ENCODE measurements at places on chromosomes 1 and 21. TPM values are rescaled to one million over a fixed set of nuclear protein-coding genes. Genes with fewer than 3 reads are reported as not detected.

DNA sequence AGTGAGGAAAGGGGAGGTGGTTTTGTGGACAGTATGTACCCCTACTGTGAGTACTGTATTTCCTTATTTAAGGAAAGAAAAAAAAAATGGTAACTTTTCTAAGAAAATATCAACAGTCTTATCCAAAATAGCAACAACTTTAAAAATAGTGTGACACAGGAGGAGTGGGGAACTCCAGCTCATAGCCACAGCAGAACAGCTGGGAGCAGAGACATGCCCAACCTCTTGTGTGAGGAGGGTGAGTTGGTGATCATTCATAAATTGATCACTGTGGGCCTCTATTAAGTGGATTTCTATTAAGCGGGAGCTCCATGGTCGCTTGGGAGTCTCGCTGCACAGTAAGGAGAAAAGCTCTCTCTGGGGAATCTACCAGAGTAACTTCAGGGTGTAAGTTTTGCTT lies 158.8 kb upstream of the DUSP10 start:
- peaks cover 2% of the 10 kb centered on the region for H3K4me1 ChIP-seq
- H3K27ac ChIP-seq: no peak overlapping the region
- no peak for DNase-seq
- no peak overlapping the region for H3K4me3 ChIP-seq
- H3K36me3 ChIP-seq: no peaks in the 10 kb centered on the region

DNA sequence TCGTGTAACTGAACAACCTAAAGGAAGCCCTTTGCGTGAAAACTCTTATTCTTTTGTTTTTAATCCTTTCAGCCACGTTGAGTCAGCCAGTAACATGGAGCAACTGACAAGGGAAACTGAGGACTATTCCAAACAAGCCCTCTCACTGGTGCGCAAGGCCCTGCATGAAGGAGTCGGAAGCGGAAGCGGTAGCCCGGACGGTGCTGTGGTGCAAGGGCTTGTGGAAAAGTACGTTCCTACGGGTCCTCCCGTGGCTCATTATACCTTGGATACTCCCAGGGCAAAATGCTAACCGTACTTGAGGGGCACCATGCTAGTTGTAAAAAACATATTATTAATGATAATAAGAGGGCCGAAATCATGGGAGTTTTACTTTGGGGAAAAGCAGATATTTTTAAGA lies 49.4 kb downstream of the LAMC2 start:
- peaks cover 26% of the 10 kb centered on the region for H3K4me1 ChIP-seq
- H3K27ac ChIP-seq: no peak overlapping the region
- DNase-seq: no peak
- H3K36me3 ChIP-seq: no peaks in the 10 kb centered on the region
- H3K27me3 ChIP-seq: peaks cover 6% of the 10 kb centered on the region

DNA sequence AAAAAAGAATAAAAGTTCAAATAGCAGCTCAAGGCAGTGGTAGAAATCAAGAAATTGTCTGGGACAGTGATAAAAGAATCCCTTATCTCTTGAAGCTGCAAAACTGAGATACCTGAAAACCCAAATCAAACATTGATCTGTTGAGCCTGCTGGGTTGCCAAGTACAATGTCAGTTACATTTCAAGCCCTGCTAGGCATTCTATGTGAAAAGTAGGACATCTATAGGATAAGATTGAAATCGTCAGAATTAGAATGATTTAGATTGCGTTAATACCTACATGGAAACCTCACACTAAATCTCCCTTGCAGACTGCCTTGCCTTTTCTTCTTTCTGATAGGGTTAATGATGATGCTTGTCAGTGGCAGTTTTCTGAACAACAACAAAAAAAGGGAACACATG lies 1684.4 kb upstream of the B3GALT2 start:
- H3K36me3 ChIP-seq: no peaks in the 10 kb centered on the region
- H3K27ac ChIP-seq: no peak overlapping the region
- no peak for DNase-seq
- H3K4me3 ChIP-seq: no peak overlapping the region
- H3K4me1 ChIP-seq: no peaks in the 10 kb centered on the region

GRCh38 chr1:208257351-208257750 lies 13.2 kb upstream of the PLXNA2 start:
- no peak for DNase-seq
- peaks cover 8% of the 10 kb centered on the region for H3K4me1 ChIP-seq
- no peak overlapping the region for H3K4me3 ChIP-seq

DNA sequence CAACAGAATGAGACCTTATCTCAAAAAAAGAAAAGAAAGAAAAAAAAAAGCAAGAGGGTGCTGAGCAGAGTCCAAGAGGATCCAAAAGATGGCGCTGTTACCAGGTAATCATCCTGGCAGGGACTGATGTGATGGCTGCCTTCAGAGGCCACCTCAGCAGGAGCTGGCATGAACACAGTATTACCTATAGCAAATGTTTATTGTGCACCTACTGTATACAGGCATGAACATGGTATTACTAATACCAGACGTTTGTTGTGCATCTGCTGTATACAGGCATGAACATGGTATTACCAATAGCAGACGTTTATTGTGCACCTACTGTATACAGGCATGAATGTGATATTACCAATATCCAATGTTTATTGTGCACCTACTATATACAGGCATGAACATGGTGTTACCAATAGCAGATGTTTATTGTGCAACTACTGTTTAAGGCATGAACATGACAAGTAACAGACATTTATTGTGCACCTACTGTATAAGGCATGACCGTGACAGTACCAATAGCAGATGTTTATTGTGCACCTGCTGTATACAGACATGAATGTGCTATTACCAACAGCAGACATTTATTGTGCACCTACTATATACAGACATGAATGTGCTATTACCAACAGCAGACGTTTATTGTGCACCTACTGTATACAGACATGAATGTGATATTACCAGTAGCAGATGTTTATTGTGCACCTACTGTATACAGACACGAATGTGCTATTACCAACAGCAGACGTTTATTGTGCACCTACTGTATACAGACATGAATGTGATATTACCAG lies 115.1 kb upstream of the TMEM51 start:
- no peaks in the 10 kb centered on the region for H3K36me3 ChIP-seq
- DNase-seq: no peak
- H3K4me1 ChIP-seq: no peaks in the 10 kb centered on the region
- no peak overlapping the region for H3K27ac ChIP-seq
- no peaks in the 10 kb centered on the region for H3K27me3 ChIP-seq
- no peak overlapping the region for H3K4me3 ChIP-seq

DNA sequence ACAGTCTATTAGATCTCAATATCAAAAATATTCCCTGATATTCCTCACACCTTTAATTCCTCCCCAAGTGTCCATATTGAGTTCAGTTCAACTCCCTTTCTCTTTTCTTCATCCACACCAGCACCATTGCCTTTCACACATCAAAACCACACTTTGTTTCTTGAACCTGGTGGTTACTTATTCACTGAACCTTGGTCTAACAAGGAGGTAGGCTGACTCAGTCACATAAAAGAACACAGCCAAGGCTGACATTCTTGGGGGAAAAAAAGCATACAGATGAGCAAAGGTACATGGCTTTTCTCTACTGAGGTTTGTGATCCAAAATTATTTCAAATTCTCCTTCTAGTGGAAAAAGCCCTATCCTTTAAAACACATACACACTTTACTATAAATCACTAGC lies 131.7 kb upstream of the USH2A start:
- no peaks in the 10 kb centered on the region for H3K27me3 ChIP-seq
- H3K27ac ChIP-seq: no peak overlapping the region
- H3K36me3 ChIP-seq: no peaks in the 10 kb centered on the region

DNA sequence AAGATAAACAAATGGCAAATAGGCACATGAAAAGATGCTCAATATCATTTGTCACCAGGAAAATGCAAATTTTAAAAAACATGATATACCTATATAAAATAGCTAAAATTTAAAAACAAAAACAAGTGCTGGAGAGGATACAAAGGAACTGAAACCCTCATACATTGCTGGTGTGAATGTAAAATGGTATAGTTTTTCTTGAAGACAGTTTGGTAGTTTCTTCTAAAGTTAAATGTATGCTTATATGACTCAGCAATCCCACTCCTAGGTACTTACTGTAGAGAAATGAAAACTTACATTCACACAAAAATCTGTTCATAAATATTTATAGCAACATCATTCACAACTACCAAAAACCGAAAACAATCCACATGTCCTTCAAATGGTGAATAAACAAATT lies 11.2 kb downstream of the TAF12 start:
- H3K36me3 ChIP-seq: no peaks in the 10 kb centered on the region

DNA sequence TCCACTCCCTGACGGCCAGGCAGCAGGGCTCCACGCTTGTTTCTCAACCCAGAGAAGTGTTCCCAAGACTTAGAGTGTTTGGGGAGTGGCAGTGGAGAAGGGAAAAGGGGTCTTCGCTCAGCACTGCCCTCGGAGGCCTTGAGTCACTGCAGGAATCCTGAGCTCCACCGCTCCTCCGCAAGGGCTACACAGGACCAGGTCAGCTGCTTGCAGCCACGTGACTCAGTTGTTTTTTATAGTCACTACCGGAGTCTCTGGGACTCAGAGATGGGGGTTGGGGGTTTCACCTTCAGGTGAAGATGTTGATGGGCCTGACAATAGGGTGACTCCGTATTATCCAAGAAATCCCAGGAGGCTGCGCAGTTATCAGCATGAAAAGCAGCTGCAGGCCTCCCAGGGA lies 76.2 kb upstream of the TMEM51 start:
- no peak overlapping the region for H3K27ac ChIP-seq
- H3K4me1 ChIP-seq: no peaks in the 10 kb centered on the region
- no peak overlapping the region for H3K4me3 ChIP-seq
- no peak for DNase-seq
- no peaks in the 10 kb centered on the region for H3K36me3 ChIP-seq

- no peaks in the 10 kb centered on the region for H3K4me1 ChIP-seq
- DNase-seq: peak; percentile 63
- H3K27me3 ChIP-seq: peaks cover 7% of the 10 kb centered on the region
- no peaks in the 10 kb centered on the region for H3K36me3 ChIP-seq
Measured at GRCh38 chr1:42736152-42736551, 3.9 kb downstream of the CLDN19 start.

DNA sequence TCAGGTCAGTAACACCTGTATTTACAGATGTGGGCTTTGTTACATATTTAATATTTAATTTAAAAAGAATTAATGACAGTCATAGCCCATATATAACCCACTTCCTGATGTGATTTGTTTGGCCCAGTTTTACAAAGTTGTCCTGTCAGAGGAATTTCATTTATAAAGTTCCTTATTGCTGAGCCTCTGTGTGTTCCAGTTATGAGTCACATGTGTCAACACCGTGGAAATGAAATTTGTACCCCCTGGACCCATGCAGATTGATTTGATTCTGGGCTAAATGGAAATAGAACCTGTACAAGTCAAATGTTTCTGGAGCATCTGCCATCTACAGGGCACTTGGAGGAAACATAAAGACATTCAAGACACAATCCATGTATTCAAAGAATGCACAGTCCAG lies 149.2 kb downstream of the CACNA1E start:
- H3K27ac ChIP-seq: no peak overlapping the region
- H3K4me1 ChIP-seq: no peaks in the 10 kb centered on the region
- H3K27me3 ChIP-seq: no peaks in the 10 kb centered on the region

GRCh38 chr1:110106013-110106941 lies 6.0 kb upstream of the UBL4B start:
- no peaks in the 10 kb centered on the region for H3K36me3 ChIP-seq
- DNase-seq: peak; percentile 80
- no peak overlapping the region for H3K4me3 ChIP-seq
- H3K4me1 ChIP-seq: peaks cover 10% of the 10 kb centered on the region
- peaks cover 9% of the 10 kb centered on the region for H3K27me3 ChIP-seq

DNA sequence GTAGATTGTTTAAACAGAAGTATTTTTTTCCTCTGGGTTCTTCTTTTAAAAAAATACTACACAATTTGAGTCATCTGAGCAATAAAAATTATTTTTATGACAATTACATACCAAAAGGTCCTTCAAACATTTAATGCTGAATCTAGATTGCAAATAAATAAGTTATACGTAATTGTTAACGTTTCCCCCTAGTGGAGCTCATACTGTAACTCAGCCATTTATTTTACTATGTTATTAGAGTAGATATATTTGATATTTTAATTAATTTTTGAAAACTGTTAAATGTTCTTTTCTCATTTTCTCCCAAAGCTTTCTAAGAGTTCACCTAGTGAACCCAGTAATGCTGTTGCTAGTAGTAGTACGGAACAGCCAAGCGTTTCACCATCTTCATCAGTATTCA lies 33.5 kb downstream of the ZMYM1 start:
- H3K4me3 ChIP-seq: no peak overlapping the region
- H3K36me3 ChIP-seq: no peaks in the 10 kb centered on the region
- DNase-seq: no peak
- H3K27ac ChIP-seq: no peak overlapping the region

GRCh38 chr1:151511636-151512215 lies 539 bp downstream of the CGN start:
- no peak overlapping the region for H3K27ac ChIP-seq
- H3K27me3 ChIP-seq: peaks cover 13% of the 10 kb centered on the region
- H3K4me1 ChIP-seq: peaks cover 7% of the 10 kb centered on the region
- peak overlapping the region; percentile 78 for H3K4me3 ChIP-seq

DNA sequence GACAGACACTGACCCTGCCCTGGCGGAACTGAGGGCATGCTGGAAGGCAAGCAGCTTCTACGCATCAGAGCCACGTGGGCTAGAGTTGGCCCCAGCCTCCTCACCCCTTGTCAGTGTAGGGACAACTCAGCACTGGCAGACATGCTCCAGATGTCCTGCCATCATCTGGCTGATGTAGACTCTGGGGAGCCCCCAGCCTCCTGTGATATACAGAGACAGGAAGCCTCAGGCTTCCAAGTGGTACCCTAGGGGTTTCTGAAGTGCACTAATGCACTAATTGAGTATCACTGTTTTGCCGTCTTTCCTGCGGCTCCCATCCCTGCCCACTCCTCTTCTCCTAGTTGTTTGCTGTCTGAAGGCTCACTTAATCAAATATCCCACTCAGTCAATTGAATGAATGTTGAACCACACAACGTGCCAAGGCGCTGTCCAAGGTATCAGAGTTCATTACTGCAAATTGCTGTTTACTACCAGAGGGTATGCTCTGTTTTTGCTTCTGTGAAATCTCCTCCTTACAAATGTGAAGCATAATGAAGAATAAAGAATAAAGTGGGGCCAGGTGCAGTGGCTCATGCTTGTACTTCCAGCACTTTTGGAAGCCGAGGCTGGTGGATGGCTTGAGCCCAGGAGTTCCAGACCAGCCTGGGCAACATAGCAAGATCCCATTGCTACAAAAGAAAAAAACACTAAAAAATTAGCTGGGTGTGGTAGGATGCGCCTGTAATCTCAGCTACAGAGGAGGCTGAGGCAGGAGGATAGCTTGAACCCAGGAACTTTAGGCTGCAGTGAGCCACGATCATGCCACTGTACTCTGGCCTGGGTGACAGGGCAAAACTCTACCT lies 76.4 kb upstream of the ZBTB18 start:
- peaks cover 60% of the 10 kb centered on the region for H3K4me1 ChIP-seq
- H3K36me3 ChIP-seq: peaks cover 4% of the 10 kb centered on the region
- peak overlapping the region; percentile 67 for H3K4me3 ChIP-seq
- peak overlapping the region; percentile 87 for H3K27ac ChIP-seq
- H3K27me3 ChIP-seq: peaks cover 10% of the 10 kb centered on the region

- H3K27me3 ChIP-seq: no peaks in the 10 kb centered on the region
- H3K27ac ChIP-seq: no peak overlapping the region
- no peaks in the 10 kb centered on the region for H3K4me1 ChIP-seq
- DNase-seq: no peak
Measured at GRCh38 chr21:46357335-46357604, 33.3 kb downstream of the PCNT start.

Gene SELL
- total RNA-seq: not detected

Gene C1orf122
- 57.3 TPM for total RNA-seq

Data from glutamatergic neuron (in vitro differentiated cells).